ENCODE measurements at places on chromosomes 3 and 15. TPM values are rescaled to one million over a fixed set of nuclear protein-coding genes. Genes with fewer than 3 reads are reported as not detected.

The PRR20G gene
- total RNA-seq, result not detected

The KLF13 gene
- total RNA-seq, result 28.9 TPM

The TPRG1 gene
- total RNA-seq, result 3.4 TPM

The DNAH12 gene
- total RNA-seq, result 1.7 TPM

The TRPM1 gene
- total RNA-seq, result not detected

The TERB2 gene
- not detected for total RNA-seq

The ASB14 gene
- total RNA-seq, result 0.27 TPM

DNA sequence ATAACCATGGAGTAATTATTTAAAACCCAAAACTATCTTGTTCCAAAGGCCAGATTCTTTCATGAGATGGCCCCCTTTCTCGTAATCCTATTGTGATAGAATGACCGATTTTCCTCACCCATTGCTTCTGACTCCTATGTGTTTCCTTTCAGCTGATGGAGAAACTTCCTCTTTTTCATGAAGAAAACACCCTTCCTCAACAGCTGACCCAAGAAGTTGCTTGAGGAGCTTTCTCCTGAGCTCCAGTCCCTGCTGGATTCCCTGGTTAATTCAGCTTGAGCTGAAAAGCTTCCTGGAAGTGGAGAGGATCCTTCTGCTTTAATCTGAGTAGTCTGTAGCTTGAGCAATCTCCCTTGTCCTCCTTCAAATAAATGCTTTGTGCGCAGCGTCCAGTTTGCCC lies 75.0 kb downstream of the BFSP2 start:
- DNase-seq, result no peak

GRCh38 chr3:127710155-127710941 lies 37.6 kb downstream of the ABTB1 start:
- DNase-seq, result no peak

DNA sequence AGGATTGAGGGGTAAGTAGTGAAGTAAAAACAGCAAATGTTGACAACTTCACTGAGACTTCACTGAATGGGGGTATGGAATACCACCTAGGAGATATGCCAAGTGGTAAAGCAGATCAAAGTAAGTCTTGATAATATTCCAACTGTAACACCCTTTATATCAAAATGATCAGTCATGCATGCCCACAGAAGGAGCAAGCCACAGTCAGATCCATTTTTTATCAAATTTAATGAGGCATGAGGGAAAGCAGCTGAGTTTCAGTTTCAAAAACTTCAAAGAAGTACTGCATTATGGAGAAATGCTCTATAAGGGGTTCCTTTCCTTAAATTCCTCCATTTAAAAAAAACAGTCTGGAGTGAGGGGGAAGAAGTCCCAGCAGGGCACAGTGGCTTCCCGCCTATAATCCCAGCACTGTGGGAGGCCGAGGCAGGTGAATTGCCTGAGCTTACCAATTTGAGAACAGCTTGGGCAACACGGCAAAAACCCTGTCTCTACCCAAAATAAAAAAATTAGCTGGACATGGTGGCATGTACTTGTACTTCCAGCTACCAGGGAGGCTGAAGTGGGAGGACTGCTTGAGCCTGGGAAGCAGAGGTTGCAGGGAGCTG lies 56.9 kb downstream of the TJP1 start:
- DNase-seq, result no peak

- peak; percentile 79 for DNase-seq
These were observed 104.2 kb upstream of the RAD18 start for GRCh38 chr3:9067352-9067975.

GRCh38 chr3:153830552-153830951 lies 290.6 kb upstream of the ARHGEF26 start:
- no peak for DNase-seq

GRCh38 chr15:77040673-77041072 lies 30.2 kb downstream of the TSPAN3 start:
- no peak for DNase-seq

DNA sequence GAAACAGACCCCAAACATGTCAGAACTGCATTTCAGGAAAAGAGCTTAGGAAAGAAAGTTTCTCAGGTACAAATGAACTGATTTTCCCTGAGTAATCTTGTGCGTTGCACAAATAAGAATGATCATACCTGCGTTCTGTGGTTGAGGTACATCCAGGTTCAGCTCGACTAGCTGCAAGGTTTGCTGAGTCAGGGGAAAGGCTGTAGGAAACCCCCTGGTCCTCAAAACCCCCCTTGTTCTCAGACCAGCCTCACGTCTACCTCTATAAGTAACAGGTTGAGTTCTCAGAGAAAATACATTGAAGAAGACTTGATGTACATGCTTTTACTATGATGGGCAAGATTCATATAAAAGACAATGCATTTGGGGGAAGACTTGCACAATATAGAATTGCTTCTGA lies 137.7 kb upstream of the ICE2 start:
- no peak for DNase-seq

GRCh38 chr15:25437777-25438600 lies 835 bp downstream of the UBE3A start:
- DNase-seq, result peak; percentile 45

- no peak for DNase-seq
These were observed 4.4 kb downstream of the MYO5C start for GRCh38 chr15:52291204-52291603.

DNA sequence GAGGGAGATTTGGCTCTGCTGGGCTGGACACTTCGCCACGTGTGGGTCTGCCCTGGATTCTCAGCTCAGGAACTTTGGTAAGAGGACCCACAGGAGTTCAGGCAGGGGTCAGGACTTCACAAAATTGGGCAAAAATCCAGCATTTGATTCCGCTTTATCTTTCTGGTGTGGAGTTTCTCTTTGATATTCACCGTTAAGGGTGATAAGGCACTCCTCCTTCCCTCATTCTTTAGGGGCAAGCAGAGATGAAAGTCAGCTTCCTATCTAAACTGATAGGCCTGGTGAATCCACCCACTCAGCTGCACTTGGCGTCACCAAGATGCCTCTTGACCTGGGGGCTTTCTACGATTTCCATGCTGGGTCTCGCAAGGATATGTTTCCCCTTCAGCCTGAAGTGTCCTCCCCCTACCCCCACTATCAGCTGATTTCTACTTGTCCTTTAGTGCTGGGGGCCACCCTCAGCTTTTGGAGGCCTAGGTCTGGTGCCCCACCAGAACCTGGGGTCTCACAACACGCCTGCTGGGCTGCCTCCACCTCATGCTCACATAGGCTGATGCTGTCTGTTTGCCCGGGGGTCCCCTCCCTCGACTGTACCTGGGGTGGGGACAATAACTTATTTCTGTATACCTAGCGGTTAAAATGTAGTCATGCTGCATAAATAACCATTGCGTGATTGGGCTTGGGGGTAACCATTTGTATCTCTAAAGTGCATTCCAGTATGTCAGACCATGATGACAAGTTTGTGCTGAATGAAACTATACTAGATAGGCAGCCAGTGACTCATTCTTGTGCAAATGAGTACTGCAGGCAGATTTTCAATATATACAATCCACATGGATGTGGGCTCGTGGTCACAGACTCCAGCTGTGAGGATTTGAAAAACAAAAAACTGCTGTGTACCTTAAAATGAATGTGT lies 248.3 kb downstream of the ADAMTS17 start:
- no peak for DNase-seq

GRCh38 chr3:44870375-44871061 lies 3.9 kb upstream of the TGM4 start:
- DNase-seq, result no peak

GRCh38 chr15:66934868-66935520 lies 130.4 kb upstream of the SMAD3 start:
- DNase-seq, result no peak

DNA sequence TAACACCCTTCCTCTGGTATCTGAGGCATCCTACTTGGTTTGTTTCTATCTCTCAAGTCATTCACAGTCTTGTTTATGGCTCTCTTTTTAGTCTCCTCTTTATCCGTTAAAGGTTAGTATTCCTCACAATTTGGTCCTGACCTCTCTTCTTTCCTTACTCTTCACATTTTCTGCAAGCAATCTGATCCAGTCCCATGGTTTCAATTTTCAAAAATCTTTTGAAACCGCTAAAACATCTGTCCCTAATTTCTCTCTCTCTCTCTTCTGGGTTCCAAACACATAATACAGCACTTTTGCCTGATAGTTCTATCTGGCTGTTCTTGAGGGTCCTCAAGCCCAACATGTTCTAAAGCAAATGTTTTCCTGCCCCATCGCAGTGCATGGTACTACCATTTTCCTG lies 149.0 kb downstream of the SERPINI1 start:
- no peak for DNase-seq

GRCh38 chr3:177356113-177356512 lies 158.8 kb upstream of the TBL1XR1 start:
- no peak for DNase-seq

DNA sequence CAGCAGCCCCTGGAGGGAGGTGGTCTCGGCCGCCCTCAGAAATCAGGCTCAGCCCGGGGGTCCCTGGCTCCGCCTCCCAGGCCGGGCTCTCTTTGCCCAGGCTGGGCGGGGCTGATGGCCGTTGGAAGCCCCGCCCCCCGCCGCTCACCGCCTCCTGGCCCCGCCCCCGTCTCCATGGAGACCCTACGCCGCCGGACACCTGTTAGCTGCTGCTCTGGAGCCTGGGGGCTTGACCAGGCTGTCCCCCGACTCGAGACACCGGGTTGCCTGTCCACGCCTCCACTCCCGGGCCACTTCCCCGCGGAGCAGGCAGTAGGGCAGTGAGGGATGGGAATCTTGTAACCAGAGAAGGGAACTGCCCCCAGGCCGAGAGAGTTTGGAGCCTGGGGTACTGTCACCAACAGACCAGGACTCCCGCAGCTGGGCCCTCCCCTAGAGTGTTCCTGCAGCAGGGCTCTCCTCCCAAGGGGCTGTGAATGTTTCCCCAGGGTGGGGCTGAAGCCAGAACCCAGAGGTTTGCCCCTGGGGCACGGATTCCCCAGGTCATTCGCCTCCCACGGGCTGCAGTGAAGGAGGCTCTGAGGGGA lies 27.8 kb upstream of the RPL32 start:
- DNase-seq, result no peak

GRCh38 chr3:174218016-174218415 lies 641.1 kb upstream of the NAALADL2 start:
- no peak for DNase-seq

- no peak for DNase-seq
These were observed 88.8 kb upstream of the CTDSPL start for GRCh38 chr3:37772773-37773354.

DNA sequence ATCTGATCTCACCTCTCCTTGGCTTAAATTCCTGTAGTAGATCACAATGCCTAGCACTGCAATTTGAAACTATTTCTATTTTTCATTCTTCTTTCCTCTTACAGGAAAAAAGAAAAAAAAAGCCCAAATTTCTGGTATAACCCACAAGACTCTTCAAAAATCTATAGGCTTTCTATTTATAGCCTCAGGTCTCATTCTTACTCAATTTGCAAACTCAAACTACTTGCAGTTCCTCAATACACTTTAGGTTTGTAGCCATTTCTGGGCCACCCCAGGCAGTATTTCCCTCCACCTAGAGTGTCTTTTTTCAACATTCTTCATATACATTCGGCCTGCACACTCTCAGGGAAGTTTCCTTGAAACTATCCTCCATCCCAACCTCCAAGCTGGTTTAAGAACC lies 169.0 kb downstream of the TBC1D5 start:
- no peak for DNase-seq

DNA sequence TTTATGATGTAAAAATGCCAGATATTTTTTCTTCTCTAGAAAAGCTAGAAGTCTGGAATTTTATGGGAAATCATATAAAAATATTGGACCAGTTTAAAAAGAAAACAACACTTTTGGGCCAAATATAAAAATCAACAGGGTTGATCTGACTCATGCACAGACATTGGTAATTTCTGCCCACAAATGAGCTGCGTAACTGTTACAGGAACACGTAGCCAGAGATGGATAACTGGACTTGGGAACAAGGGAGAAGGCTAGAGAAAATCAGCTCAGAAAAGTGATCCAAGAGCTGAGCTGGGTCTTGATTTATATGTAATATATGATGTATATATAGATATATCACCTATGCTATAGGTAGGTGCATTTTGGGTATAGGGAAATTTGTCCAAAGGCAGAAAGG lies 36.8 kb upstream of the NAALADL2 start:
- no peak for DNase-seq

DNA sequence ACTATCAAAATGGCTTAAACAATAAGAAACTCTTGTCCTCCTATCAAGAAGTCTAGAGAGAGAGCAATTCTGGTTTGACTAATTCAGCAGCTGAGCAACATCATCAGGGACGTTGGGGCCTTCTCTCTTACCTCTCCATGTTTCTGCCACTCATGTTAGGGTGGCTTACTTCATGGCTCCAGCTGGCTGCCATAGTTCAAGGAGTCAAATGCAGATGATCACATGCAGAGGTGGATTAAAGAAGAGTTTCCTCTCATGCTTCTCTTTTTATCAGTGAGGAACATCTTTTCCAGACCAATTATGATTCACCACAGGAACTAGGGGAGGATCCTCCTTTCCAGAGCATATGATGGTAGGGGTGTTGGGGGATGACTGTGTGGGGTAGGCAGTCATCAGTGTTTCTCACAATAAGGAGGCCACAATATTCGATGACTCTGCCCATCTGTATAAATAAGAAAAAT lies 45.5 kb downstream of the NEK11 start:
- no peak for DNase-seq

DNA sequence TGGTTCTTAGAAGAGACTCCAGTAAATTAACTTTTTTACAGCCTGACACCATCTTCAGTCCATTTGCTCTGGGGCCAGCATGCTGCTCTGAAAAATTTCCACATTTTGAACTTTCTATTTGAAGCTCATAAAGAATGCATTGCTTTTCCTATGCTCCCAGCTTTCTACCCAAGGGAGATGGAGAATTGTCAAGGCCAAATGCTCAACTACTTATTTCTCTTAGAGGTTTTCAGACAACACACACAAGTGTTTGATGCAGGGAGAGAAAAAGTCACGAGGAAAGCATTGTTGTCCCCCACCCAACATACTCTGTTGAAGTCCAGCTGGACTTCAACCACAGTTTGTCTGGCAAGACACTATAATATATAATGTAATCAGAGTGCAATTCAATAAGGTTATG lies 100.3 kb upstream of the CADPS start:
- no peak for DNase-seq

DNA sequence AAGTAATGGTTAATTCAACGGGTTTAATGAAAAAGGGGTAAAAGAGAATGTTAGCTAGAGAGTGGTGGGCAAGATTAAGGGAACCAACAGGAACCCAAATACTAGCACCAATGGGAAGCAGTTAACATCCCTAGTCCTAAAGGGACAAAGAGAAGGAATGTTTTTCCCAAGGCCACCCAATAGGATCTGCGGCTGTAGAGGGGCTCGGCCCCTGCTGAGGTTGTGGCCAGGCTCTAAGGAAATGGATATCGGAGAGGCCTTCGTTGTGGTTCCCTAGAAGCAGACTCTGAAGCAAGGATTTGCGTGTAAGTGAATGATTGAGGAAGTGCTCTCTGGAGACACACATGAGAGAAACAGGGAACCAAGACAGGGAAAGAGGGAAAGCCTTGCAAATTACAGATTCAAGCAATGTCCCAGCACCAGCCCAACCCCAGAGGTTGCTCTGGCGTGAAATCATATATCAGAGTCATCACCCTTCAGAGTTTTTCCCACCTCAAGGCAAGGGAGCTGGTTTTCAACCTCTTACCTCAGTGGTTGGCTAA lies 83.6 kb upstream of the TNIK start:
- no peak for DNase-seq
